ENCODE measurements at places on chromosomes 3 and 15. TPM values are rescaled to one million over a fixed set of nuclear protein-coding genes. Genes with fewer than 3 reads are reported as not detected.

GRCh38 chr15:23035964-23036566 is 3.3 kb downstream of the TUBGCP5 start:
- peaks cover 9% of the 10 kb centered on the region for H3K36me3 ChIP-seq
- H3K4me3 ChIP-seq = no peak overlapping the region
- H3K27me3 ChIP-seq = no peaks in the 10 kb centered on the region
- peak; percentile 60 for DNase-seq

The FEZF2 gene
- not detected for total RNA-seq

GRCh38 chr15:91294795-91295194 is 194.7 kb downstream of the SV2B start:
- DNase-seq = no peak
- no peak overlapping the region for H3K4me3 ChIP-seq
- H3K36me3 ChIP-seq = no peaks in the 10 kb centered on the region
- H3K27me3 ChIP-seq = no peaks in the 10 kb centered on the region

GRCh38 chr3:65713016-65713415 is 325.7 kb downstream of the MAGI1 start:
- H3K36me3 ChIP-seq = no peaks in the 10 kb centered on the region
- DNase-seq = no peak
- no peak overlapping the region for H3K27ac ChIP-seq
- peaks cover 6% of the 10 kb centered on the region for H3K4me1 ChIP-seq
- H3K27me3 ChIP-seq = no peaks in the 10 kb centered on the region

GRCh38 chr3:110623571-110623970 is 448.0 kb upstream of the NECTIN3 start:
- no peak overlapping the region for H3K27ac ChIP-seq
- H3K36me3 ChIP-seq = no peaks in the 10 kb centered on the region
- H3K4me3 ChIP-seq = no peak overlapping the region
- H3K4me1 ChIP-seq = peaks cover 21% of the 10 kb centered on the region

All from body of pancreas (tissue), 4 donors.